ENCODE measurements at places on chromosomes 16 and 17.

- DNase-seq, result no peak
Observed at GRCh38 chr16:50933262-50933661, 191.4 kb downstream of the CYLD start.

- no peak for DNase-seq
Observed at GRCh38 chr17:49028271-49028670, 31.1 kb downstream of the IGF2BP1 start.

- no peak for DNase-seq
Observed at GRCh38 chr17:52036416-52036815, 122.1 kb downstream of the CA10 start.

- DNase-seq, result no peak
Observed at GRCh38 chr16:49781401-49781800, 74.5 kb downstream of the ZNF423 start.

GRCh38 chr16:10988164-10988803, 43.9 kb downstream of the CLEC16A start:
- no peak for DNase-seq

- no peak for DNase-seq
Observed at GRCh38 chr16:85190572-85190971, 78.3 kb upstream of the CIBAR2 start.

DNA sequence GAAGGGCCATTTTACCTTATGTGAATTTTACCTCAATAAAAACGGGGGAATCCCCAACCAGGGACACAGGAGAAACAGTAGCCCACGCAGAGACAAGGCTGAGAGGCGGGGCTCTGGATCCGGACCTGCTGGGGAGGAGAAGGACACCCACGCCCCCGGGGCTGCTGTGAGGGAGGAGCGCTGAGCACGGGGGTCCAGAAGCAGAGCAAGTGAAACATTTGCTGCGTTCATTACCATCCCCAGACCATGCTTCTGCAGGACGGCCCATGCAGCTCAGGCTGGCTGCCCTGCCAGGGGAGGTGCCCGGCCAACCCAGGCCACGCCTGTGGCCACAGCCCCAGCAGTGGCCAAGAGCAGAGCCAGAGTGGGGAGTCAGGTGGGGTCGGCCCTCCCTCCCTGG, 50.0 kb downstream of the KCNJ18 start:
- no peak for DNase-seq

GRCh38 chr17:5825717-5826330, 241.5 kb upstream of the NLRP1 start:
- no peak for DNase-seq

DNA sequence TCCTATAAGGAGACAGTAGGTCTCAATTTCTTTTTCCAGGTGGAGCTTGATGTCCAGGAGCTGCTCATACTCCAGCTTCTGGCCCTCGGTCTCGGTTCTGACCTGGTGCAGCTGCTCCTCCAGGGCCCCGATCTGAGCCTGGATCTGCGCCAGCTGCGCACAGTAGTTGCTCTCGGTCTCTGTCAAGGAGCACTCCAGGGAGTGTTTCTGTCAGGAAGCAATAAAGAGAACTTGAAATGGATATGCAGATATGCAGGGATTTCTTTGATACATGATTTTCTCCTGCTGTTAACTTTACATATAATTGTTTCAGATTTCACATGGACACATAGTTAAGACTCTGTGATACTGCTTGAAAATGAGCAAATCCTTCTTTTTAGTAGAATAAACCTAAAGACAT, 4.7 kb downstream of the KRT25 start:
- no peak for DNase-seq
